NCI-H2227 treated with DMSO at 0.1 percent for 48 hours (cell line): ENCODE measurements at places on chromosomes 11 and 22.

DNA sequence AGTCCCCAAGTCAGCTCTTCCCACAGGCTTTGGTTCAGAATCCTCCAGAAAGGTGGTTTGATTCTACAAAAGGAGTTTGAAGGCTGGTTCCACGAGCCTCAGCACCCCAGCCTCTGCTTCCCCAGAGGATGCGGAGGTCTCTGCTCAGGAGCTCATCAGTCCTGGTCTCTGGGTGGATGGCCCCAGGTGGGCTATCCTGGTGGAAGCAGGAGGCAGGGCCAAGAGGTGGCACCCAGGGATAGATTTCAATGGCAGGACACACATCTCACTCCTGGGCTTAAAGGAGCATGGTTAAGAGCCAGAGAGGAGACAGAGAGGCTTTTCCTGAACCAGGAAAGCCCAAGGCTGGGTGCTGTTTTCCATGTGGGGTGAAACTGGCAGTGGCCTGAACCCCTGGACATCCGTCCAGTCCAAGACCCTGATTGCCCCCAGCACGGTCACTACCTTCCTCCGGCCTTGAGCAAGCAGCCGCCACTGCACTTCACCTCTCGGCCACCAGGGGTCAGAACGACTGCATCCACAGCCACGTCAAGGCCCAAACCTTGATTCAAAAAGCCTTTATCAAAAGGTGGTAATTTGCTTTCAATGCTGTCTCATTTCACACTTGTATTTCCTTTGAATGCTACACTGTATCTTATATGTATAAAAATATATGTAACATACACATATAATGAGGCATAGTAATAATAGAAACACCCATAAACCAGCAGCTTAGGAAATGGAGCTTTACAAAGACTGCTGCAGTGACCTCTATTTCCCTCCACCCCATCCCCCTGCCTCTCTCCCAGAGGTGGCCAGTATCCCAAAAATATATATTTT lies 19.3 kb upstream of the FXYD2 start:
- DNase-seq: peak; percentile 31

- DNase-seq: no peak
Observed at GRCh38 chr11:91406009-91406408, 818.6 kb upstream of the FAT3 start.

DNA sequence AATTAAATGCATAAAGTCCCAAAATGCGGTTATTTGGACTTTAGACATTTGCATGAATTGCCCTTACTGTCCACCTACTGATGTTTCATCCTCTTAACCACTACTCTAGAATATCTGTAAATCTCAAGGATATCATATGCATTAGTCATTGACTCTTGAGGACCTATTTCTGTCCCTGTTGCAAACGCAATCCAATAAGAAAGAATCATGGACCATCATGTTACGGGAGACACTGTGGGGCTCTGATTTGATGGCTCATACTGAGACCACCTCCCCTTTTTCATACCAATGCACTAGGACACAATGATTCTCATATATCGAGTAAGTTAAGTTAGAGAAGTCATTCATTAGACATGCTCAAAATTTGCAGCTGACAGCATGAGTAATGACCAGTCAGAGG lies 14.4 kb downstream of the POU2AF2 start:
- DNase-seq: no peak

DNA sequence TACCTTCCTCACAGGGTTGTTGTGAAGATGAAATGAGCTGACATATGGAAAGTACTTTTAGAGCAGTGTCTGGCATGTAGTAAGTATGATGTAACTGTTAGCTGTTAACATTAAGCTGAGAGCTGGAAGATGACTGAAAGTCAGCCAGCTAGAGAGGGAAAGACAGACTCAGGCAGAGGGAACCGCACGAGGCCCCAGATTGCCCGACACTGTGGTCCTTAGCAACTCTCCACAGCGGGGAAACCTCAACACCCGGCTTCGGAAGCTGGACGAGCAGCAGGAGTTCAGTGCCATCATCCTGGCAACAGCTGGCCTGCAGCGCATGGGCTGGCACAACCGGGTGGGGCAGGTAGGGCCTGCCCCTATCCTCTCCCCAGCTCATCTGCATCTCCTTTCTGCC lies 6.5 kb downstream of the HMBS start:
- no peak for DNase-seq

DNA sequence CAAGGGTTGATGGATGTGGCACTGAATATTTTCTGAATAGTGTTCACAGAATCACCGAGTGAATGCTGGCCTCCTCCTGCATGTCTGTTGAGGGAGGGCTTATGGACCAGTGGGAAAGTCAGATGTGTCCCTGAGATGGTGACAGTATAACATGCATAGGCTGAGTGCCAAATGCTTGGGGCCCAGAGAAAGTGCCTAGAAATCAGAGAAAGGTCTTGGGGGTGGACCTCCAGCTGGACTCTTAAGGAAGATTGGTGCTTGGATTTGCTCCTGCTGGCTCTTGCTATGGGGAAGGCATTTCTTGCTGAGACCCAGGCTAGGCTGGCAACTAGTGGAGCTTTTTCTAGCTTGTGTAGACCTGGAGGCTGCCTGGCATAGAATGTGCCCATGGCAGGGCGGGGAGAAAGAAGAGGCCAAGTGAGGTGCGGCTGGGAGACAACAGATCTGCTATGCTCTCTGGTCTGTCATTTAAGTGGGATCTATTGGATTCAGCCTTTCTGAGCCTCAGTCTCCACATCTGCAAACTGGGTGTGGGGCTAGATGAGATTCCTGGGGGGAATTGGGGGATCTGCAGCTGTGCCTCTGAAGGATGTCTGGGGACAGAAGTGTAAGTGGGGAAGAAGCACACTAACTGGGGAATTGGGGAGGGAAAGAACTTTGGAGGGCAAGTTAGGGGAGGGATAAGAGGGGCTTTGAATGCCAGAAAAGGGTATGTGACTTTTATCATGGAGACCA lies 27.4 kb downstream of the ZNRF3 start:
- DNase-seq: no peak

GRCh38 chr11:11468954-11469353 lies 115.9 kb upstream of the CSNK2A3 start:
- DNase-seq: no peak

DNA sequence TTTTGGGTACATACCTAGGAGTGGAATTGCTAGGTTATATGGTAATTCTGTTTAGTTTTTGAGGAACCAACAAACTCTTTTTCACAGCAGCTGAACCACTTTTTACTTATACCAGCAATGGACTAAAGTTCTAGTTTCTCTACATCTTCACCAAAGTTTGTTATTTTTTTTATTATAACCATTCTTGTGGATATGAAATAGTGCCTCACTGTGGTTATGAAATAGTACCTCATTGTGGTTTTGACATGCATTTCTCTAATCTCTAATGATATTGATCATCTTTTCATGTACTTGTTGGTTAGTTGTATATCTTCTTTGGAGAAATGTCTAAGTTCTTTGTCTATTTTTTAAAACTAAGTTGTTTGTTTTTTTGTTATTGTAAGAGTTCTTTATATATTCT lies 27.2 kb downstream of the STIM1 start:
- no peak for DNase-seq

- DNase-seq: no peak
Observed at GRCh38 chr11:70886676-70887541, 365.5 kb downstream of the SHANK2 start.

GRCh38 chr11:120324932-120325810 lies at the start of gene TLCD5:
TSS of gene TLCD5 (plus strand) at chr11:120325299. CDS start at chr11:120327442, 2,143 bp downstream.
- DNase-seq: peak; percentile 39

- DNase-seq: no peak
Observed at GRCh38 chr22:46361826-46362202, 26.3 kb downstream of the TRMU start.

DNA sequence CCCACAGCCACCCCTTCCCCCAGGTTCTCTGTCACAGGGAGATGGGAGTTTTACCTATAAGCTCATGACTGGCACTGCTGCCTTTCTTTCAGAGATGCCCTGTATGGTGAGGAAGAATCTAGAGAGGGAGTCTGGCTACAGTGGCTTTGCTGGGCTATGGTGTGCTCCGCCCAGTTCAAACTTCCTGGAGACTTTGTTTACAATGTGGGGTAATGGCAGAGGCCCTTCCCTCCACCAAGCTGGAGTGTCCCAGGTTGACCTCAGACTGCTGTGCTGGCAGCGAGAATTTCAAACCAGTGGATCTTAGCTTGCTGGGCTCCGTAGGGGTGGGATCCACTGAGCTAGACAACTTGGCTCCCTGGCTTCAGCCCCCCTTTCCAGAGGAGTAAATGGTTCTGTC lies 143.5 kb downstream of the MSANTD4 start:
- no peak for DNase-seq

DNA sequence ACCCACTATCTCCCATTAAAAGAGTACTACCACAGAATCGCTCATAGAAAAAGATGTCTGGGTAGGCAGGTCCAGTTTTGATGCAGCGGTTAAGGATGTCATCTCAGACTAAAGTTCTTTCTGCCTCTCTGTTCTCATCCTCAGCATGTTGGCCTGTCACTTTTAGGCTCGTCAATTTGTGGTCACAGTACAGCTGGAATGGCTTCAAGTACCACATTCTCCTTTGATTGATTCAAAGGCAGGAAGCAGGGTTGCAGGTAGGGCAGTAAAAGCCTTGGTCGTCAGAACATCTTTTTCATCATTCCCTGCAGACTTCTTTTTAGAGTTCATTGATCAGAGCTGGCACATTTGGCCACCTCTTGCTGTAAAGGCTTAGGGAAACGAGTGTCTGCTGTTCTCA lies 28.7 kb downstream of the SDHD start:
- no peak for DNase-seq

GRCh38 chr11:83007909-83008580 lies 63.7 kb downstream of the RAB30 start:
- DNase-seq: no peak

GRCh38 chr11:66981976-66982578 lies 7.0 kb downstream of the C11orf86 start:
- peak; percentile 87 for DNase-seq

GRCh38 chr11:102655547-102655946 lies 30.4 kb upstream of the MMP20 start:
- DNase-seq: no peak

- no peak for DNase-seq
Observed at GRCh38 chr11:125164091-125164421, 495 bp upstream of the PKNOX2 start.

DNA sequence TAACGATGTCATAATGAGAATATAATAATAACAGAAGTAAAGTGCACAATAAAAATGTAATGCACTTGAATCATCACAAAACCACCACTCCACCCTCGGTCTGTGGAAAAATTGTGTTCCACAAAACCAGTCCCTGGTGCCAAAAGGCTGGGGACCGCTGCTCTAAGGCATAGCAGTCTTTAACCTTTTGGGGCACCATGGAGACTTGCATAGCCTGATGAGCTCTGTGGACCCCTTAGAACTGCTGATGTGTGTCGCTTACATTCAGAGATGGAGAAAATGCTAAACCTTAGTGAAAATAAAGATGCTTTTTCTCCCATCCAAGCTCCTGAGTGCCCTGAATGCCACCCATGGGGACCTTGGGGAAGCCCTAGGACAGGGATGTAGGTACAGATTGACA lies 87.6 kb upstream of the SEPTIN5 start:
- no peak for DNase-seq

DNA sequence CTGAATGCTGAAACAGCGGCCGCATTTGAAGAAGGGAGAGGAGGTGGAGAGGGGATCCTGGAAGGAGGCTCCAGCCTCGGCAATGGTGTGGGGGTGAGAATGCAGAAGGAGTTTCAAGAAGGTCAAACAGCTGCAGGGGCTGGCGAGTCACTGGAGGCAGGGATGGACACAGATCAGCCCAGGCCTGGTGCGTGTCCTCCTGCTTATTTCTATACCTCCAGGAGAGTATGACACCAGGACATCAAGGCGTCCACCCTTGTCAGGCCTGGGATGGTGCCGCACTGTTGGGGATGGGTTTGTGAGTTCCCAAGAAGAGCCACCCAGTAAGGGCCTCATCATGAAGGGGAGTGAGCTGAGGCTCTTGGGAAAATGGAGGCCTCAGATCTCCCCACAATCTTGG lies 23.1 kb downstream of the IGLL1 start:
- no peak for DNase-seq

DNA sequence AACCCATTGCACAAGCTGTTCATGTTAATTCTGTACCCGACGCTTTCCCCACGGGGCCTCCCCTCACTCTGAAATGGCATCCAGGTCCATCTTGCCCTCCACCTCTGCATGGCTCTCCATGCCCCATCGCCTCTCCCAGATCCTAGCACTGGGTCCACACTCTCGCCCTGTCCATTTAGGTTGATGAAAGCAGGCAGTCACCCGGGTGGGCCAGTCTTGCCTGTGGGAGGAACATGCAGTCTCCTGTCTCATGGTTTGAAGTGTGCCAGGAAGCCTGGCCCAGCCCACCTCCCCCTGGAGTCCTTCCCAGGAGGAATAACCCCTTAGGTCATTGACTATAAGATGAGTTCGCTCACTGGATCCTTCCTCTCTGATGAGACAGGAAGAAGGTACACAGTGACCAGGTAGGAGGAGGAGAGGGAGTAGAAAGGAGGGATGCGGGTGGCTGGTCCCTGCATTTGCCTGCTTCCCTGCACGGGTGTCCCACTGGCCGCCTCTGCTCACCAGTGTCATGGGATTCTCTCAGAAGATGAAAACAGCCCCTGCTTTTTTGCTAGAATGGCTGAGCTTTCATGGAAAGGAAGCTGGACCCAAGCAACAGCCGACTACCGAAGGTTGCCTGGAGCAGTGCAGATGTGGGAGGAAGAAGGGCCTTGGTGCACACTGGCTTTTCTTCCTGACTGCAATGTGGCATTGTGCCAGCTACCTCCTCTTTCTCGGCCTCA lies 6.8 kb downstream of the TMEM121B start:
- DNase-seq: no peak

DNA sequence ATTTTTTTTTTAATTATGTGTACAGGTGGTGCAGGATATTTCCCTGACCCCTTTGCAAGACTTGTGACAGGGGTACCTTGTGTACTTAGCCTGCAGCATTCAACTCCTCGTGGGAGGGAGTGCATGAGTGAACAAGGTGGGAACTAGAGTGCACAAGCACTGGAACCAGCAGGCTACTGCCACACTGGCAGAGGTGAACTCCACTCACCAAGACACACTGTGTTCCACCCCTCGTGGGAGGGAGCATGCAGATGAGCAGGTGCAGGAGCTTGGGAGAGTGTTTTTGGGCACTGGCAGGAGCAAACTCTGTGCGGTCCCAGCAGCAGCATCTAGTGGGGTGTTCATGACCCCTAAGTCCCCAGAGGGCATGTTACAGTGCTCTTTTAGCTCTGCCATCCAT lies 282.7 kb upstream of the PLET1 start:
- DNase-seq: no peak
